ENCODE measurements at places on chromosomes 1 and 21. TPM values are rescaled to one million over a fixed set of nuclear protein-coding genes. Genes with fewer than 3 reads are reported as not detected.

GRCh38 chr1:160885042-160885441 is at the start of gene ITLN1:
ITLN1 (minus strand) TSS chr1:160885180; CDS start chr1:160884877, 303 bp downstream.
- H3K4me1 ChIP-seq, result 0 out of 2 replicates have a peak, but pooled peaks cover 3% of the 10 kb centered on the region
- H3K27ac ChIP-seq, result no peak within 1 kb of the TSS
- H3K4me3 ChIP-seq, result no peak within 1 kb of the TSS

FAM167B gene
- not detected for total RNA-seq

- 0 out of 3 replicates have a peak, but pooled peaks cover 3% of the 10 kb centered on the region for H3K27me3 ChIP-seq
- H3K4me1 ChIP-seq, result no peaks in the 10 kb centered on the region
- H3K4me3 ChIP-seq, result no peak overlapping the region
- no peaks in the 10 kb centered on the region for H3K36me3 ChIP-seq
Measured at GRCh38 chr1:151998611-151999362, 5.1 kb upstream of the S100A10 start.

KRTAP12-4 gene
- total RNA-seq, result not detected

GRCh38 chr1:22875241-22875640 is 97.4 kb downstream of the LACTBL1 start:
- no peak overlapping the region for H3K27ac ChIP-seq
- no peaks in the 10 kb centered on the region for H3K36me3 ChIP-seq
- no peak overlapping the region for H3K4me3 ChIP-seq
- no peak for DNase-seq
